ENCODE measurements at places on chromosomes 1 and 21.

GRCh38 chr1:85303440-85304162 is 27.2 kb upstream of the BCL10 start:
- no peak for DNase-seq

- no peak for DNase-seq
These were observed 37.0 kb downstream of the F3 start for GRCh38 chr1:94504601-94505000.

DNA sequence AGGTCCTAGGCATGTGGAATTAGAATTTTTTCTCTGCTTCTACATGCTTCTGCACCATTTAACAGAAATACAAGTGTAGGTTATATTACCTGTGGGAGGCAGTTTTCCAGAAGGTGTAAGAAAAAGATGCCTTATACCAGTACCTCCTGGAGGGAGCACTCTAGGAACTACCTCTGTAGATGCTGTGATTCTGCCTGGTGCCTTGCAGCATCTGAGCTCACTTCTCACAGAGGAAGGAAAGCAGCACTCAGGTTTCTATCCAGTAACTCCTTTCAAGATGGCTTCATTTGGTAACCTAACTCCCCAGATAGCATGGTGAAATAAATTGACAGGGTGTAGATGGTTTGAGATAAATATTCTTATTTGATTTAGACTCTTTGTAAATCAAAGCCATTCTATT is 50.3 kb downstream of the GIPC2 start:
- no peak for DNase-seq

GRCh38 chr1:24606621-24607020 is 36.5 kb upstream of the SRRM1 start:
- DNase-seq = no peak

- no peak for DNase-seq
These were observed 1.1 kb upstream of the SERBP1 start for GRCh38 chr1:67431156-67431765.

- no peak for DNase-seq
These were observed 25.8 kb upstream of the THEM4 start for GRCh38 chr1:151935154-151935553.

DNA sequence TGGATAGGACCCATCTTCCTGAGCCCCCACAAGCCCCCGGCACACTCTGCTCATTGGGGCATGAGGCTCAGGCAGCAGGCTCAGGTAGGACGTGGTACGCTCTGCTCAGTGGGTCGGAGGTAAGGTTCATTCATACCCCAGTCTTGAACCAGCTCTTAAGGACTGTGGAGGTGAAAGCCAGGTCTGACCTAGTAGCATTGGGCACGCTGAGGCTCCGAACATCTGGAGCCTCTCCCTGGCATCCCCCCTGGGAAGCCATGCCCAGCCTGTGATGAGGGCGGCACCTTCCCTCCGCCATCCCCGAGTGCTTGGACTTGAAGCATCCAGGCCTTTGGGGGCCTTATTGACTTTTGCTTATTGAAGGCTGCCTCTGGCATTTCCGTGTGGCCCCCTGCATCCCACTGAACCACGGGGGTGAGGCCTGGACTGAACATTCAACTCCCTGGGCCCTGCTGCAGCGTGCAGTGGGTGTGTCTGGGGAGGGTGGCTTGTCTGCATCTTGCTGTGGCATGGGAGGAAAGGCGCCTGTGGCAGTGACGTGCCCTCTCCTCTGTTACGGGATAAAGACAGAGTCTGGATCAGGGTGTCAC is 50.0 kb downstream of the FAAP20 start:
- no peak for DNase-seq

DNA sequence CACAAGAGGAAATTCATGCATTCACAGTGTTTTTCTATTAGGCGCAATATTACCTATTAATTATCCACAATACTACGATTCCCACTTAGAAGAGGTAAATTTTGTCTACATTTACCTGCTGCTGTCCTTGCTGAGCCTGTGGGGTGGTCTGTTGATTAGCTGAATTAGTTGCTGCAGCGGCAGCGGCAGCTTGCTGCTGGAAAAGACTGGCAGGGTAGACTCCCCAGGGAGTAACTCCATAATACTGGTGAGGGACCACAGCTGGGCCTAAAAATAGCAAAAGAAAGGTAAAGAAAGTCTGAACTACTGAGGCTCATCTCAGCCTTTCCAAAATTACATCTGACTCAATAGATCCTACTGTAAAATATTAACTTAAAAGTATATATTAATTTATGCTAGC is 66.0 kb upstream of the SDC3 start:
- DNase-seq = no peak

- DNase-seq = no peak
These were observed 30.9 kb downstream of the PRDM16 start for GRCh38 chr1:3099861-3100260.

DNA sequence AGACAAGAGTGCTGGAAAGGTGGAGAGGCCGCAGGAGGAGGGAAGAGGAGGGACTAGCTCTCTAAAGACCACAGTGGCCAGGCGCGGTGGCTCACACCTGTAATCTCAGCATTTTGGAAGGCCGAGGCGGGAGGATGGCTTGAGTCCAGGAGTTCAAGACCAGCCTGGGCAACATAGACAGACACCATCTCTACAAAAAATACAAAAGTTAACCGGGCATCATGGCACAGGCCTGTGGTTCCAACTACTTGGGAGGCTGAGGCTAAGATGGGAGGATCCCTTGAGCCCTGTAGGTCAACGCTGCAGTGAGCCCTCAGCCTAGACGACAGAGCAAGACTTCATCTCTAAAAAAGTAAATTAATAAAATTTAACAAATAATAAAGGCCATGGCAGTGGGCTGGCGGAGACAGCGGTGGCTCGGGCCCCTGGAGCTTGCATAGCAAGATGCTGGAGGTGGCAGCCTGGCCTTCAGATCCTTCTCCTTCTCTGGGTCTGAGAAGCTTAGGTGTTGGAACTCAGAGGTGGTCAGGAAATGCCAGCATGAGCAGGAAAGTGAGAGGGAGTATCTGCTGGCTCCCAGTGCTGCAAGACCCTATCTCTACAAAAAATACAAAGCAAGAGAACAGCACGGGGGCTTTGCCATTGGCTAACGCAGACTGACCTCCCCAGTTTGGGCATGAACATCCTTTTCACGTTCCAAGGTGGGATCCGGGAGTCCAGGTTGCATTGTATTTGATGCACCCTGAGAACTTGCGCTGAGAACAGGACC is 10.7 kb downstream of the WNT3A start:
- no peak for DNase-seq

DNA sequence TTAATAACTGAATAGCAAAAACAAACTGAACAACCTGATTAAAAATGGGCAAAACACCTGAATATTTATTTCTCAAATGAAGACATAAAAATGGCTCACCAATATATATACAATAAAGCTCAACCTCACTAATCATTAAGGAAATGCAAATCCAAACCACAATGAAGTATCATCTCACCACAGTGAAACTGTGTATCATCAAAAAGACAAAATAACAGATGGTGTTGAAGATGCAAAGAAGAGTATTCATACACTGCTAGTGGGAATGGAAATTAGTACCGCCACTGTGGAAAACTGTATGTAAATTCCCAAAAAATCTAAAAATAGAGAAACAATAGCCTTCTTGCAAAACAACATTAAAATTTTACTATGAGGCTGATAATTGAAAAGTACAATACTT is 1660.1 kb upstream of the B3GALT2 start:
- no peak for DNase-seq

DNA sequence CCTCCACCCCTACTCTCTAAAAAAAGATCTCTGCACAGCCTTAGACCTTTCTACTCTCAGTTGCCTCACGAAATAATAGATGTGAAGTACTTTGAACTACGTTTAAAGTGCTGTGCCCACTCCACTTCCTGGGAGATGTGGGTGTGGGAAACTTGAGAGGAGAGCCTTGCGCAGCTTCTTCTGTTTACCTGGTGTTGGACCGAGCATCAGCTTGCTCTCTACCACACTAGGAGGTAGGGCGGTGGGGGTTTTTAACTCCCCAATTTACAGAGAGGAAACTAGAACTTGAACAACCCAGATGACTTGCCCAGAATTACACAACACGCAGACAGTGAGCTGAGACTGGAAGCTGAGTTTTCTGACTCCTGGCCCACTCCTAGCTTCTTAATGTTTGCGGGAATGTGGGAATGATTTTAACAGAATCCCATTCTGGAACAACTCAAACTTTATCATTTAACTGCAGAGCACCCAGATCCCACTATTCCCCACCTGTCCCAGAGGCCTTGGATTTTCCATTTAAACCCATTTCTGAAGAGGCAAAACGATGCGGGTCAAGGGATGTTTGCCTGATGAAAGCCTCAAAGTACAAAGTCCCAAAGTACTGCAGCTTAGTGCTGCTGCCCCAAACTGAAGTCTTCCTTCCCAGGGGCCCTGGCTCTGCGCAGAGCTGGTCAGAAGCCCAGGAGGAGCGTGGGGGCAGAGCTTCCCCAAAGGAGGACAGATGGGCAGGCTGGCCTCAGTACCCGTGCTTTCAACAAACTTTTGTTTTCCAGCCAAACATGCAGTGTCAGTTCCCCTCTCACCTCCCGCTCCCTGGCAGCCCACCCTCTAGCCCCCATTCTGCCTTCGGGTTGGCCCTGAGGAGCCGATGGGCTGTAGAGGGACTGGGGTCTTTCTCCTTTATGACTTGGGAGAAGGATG is 19.0 kb downstream of the BTG2 start:
- DNase-seq = no peak

GRCh38 chr1:49694251-49694827 is 329.4 kb downstream of the AGBL4 start:
- no peak for DNase-seq

GRCh38 chr1:11340233-11340632 is 67.2 kb downstream of the UBIAD1 start:
- no peak for DNase-seq

- DNase-seq = no peak
These were observed 286.0 kb downstream of the ADGRL2 start for GRCh38 chr1:82086739-82087138.

- no peak for DNase-seq
These were observed 157.2 kb upstream of the UBE2U start for GRCh38 chr1:64046243-64046642.

- DNase-seq = no peak
These were observed 28.3 kb downstream of the GPR157 start for GRCh38 chr1:9100471-9101043.

GRCh38 chr1:174230399-174230798 is 71.1 kb downstream of the RABGAP1L start:
- DNase-seq = no peak

- DNase-seq = peak; percentile 70
These were observed 34.9 kb downstream of the CHML start for GRCh38 chr1:241605146-241605805.

GRCh38 chr1:38502758-38503157 is 356.8 kb downstream of the RRAGC start:
- DNase-seq = no peak

GRCh38 chr1:203059485-203059884 is 26.3 kb downstream of the MYOG start:
- DNase-seq = no peak

GRCh38 chr21:32713726-32714125 is 14.1 kb downstream of the SYNJ1 start:
- peak; percentile 23 for DNase-seq

DNA sequence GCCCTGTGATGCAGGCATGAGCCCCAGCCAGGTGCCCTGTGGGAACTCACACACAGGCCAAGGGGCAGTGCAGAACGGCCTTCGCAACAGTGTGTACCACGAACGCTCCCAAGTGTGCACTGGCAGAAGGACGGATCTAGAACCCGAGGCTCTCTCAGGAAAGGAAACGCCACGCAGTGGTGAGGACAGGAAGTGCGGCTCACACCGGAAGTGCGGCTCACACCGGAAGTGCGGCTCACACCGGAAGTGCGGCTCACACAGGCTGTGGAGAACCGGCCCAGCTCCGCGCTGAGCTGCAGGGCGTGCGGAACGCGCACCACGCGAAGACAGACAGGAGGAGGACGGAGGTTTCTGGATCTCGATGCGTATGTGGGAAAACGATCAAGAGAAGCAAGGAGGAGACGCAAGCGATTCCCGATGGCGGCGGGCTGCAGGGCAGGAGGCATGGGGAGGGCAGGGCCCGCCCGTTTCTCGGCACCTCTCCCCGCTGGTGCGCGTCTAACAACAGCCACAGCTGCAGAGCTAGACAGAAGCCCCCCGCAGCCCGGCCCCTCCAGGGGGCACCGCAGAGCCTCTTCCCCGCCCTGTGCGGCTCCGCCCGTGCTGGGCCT is 35.9 kb upstream of the TMEM52 start:
- no peak for DNase-seq

- no peak for DNase-seq
These were observed 316.2 kb downstream of the HMCN1 start for GRCh38 chr1:186050360-186050759.

Measured in spinal cord (tissue), 10 donors.